ENCODE measurements at places on chromosomes 3 and 15.

DNA sequence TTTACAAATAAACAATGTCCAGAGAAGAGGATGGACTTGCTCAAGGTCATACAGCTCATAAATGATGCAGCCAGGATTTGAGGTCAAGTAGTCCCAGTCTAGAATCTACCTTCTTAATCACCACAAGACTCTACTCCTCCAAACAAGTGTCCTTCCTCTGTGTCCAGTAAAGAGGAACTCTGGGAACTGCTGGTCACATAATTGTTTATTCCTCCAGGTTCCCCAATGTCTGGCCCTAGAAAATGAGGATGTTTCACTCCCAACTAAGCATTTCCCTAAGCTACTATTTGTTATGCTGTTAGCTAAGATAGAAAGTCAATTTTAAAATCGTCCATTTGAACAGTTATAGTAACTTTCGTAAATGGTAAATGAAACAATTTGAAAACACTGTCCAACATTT, 192.4 kb downstream of the FHIT start:
- no peak for DNase-seq

DNA sequence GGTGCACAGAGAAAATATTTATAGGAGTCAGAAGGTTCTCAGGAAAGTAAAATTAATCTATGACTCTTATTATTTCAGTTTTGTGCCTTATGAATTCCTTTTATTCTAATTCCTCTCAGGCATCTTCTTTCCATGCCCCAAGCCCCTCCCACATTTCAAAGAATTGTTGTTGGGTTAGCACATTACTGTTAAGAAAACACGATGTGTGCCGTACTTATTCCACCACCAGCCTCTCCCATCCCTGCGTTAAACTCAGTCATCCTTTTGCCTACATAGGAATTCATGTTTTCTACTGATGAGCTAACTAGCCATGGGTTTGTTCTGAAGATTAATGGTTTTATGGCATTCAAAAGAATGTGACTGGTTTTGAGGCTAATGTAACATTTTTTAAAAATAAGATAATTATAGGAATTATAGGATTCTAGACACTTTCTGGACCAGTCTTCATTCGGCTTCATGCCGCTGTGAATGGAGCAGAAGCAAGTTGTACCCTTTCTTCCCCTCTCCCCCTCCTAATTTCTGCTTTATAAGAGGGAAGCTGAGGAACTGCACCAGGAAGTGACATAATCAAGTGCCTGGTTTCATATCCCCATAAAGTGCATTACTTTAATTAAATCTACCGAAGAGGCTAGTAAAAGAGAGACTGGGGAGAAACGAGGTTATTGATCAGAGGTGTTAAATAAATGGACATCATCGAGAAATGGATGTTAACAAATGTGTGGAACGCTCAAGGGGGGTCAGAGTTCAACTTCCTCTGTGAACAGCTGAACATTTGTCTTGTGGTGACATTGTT, 12.3 kb upstream of the MB21D2 start:
- no peak for DNase-seq

GRCh38 chr15:63151665-63152064, 5.6 kb downstream of the RPS27L start:
- no peak for DNase-seq

DNA sequence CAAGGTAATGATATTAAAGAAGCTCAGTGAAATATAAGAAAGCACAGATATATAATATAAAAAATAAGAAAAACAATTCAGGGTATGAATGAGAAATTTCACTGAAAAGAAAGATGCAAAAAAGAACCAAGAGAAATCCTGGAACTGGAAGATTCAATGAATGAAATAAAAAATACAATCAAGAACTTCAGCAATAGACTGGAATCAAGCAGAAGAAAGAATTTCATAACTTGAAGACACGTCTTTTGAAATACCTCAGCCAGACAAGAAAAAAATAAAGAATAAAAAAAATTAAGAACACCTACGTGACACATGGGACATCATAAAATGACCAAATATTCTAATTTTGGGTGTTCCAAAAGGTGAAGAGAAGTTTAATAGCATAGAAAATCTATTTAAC, 104.6 kb upstream of the NEO1 start:
- no peak for DNase-seq

GRCh38 chr3:66080167-66080566, 41.4 kb upstream of the MAGI1 start:
- no peak for DNase-seq

- DNase-seq, result no peak
Observed at GRCh38 chr3:12227833-12228232, 61.0 kb upstream of the PPARG start.

DNA sequence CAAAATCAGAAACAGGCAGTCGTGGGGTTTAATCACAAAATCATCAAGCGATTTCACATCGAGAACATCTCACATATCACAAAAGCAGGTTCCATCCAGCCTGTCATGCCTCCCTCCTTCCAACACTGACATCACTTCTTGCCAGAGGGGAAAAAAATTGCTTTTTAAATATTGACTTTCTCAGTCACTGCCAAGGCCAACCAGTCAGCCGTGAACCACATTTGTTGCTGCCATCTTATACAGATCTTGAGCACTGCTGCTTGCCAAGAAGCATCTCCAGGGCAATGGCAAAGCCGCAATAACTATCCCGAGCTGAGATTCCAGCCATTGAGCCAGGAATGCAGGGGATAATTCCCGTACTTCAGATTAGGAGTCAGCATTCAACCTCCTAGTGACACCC, 174.6 kb downstream of the ANXA2 start:
- DNase-seq, result no peak

GRCh38 chr3:8011902-8012301, 489.7 kb upstream of the LMCD1 start:
- DNase-seq, result no peak

DNA sequence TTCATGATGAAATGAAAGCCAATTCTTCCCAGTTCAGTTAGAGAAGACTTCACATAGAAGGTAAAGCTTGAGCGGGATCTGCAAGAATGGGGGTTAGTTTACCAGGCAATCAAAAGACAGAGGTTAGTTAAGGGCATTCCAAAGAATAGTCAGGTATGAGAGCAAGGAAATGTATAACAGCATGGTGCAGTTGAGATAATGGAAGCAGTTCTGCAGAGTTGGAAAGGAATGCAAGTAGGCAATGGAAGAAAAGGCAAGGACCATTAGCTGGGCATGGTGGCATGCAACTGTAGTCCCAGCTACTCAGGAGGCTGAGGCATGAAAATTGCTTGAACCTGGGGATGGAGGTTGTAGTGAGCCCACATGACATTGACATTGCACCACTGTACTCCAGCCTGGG, 55.0 kb downstream of the LSAMP start:
- DNase-seq, result no peak

- no peak for DNase-seq
Observed at GRCh38 chr15:101156061-101156460, 95.8 kb downstream of the CHSY1 start.

All from SJCRH30 (cell line).